ENCODE measurements at places on chromosomes 16 and 17. TPM values are rescaled to one million over a fixed set of nuclear protein-coding genes. Genes with fewer than 3 reads are reported as not detected.

GAS2L2 gene
- total RNA-seq: not detected

NLGN2 gene
- total RNA-seq: 2.7 TPM

PAM16 gene
- 106 TPM for total RNA-seq

EIF4A3 gene
- 179 TPM for total RNA-seq

CHCT1 gene
- not detected for total RNA-seq

ARHGAP44 gene
- not detected for total RNA-seq

LGALS9 gene
- total RNA-seq: 38.4 TPM

NECAB2 gene
- total RNA-seq: not detected

ZFP3 gene
- total RNA-seq: 2.0 TPM

LRRC75A gene
- 1.6 TPM for total RNA-seq

All from activated T-helper 1 cell treated with anti-CD3 and anti-CD28 coated beads, Interleukin-12 subunit alpha, Interleukin-12 subunit beta, Interleukin-2, Interleukin-4 antibody, amounts not matched to agents 30 ng/mL and 10 ng/mL and 1 ng/mL, durations not matched to agents 14 hours and 24 hours and 36 hours (primary cell).